Left forelimb (tissue), 1 donor: ENCODE measurements at places on chromosomes 1 and 21.

- no peak for DNase-seq
Measured at GRCh38 chr1:119364640-119365039, 3.9 kb upstream of the HAO2 start.

GRCh38 chr1:35854989-35855700 is 27.9 kb upstream of the AGO1 start:
- no peak for DNase-seq

- DNase-seq: no peak
Measured at GRCh38 chr1:165259236-165259635, 97.3 kb downstream of the LMX1A start.

- DNase-seq: no peak
Measured at GRCh38 chr1:51753969-51754368, 124.6 kb downstream of the NRDC start.

GRCh38 chr1:179871940-179872339 is 5.7 kb downstream of the TOR1AIP2 start:
- DNase-seq: no peak

GRCh38 chr1:165900576-165901380 is 73.4 kb downstream of the UCK2 start:
- no peak for DNase-seq

DNA sequence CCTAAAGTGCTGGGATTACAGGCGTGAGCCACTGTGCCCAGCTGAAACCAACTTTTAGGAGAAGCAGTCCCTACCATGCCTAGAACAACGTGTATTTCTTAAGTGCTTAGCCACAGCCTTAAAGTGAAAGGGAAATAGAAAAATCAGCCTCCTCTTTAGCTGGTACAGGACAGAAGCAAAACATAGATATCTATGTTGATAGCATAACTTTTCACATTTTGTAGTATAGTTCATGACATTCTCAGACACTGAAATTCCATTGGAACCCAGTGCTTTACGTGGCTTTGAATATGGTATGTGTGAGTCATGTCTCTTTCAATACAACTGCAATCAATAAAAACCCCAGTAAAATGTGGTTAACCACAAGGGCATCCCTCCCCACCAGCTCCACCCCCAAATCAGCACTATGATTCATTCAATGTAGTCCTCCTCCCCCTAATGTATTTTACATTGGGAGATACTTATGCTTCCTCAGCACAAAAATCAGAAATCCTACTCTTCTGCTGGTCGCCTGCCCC is 32.1 kb downstream of the TGFB2 start:
- no peak for DNase-seq

DNA sequence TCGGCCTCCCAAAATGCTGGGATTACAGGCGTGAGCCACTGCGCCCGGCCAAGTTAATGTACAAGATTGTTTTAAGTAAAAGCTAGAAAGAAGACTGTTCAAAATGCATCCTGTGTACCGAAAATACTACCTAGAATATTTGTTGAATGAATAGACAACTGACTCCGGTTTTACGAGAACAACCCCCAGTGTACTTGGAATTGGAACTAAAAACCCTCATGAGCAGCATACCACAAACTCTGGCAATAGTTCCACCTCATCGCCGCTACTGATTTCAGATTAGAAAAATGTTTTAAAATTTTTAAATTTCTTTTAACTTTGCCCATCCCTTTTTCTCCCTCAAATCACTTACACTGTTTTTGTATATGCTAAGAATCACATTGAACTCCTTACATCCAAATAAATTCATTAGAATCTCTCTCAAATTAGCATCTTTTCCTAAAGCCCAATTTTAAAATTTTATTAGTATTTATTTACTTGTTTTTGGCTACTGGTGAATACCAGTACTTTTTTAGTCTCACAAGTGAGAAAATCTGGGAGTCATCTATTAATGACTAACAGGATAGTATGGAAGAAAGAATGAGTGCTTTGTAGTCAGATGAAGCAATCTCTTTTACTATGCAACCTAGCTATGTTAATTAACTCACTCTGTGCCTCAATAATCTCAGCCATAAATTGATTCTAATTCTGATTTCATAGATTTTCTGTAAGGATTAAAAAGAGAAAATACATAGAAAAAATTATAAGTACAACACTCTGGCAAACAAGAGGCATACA is 95.1 kb downstream of the GPATCH2 start:
- DNase-seq: no peak

GRCh38 chr1:221117548-221117951 is 238.3 kb downstream of the HLX start:
- no peak for DNase-seq

DNA sequence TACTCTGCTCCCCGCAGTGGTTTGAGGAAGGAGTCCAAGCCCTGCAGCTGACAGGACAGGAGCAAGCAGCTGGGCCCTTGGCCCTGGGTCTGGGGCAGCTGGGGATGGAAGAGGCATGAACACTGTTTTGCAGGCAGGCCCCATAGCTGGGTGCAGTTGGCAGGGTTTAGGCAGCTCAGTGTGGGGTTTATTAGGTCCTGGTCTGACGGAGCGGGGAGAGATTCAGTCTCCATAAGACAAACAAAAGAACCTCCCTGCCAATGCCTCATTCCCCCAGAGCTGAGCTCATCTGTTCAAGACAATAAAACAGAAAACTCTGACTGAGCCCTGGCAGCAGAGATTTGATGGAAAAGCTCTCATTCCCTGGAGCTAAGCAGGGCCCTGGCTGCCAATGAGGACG is 37.3 kb downstream of the OLFML2B start:
- peak; percentile 84 for DNase-seq

DNA sequence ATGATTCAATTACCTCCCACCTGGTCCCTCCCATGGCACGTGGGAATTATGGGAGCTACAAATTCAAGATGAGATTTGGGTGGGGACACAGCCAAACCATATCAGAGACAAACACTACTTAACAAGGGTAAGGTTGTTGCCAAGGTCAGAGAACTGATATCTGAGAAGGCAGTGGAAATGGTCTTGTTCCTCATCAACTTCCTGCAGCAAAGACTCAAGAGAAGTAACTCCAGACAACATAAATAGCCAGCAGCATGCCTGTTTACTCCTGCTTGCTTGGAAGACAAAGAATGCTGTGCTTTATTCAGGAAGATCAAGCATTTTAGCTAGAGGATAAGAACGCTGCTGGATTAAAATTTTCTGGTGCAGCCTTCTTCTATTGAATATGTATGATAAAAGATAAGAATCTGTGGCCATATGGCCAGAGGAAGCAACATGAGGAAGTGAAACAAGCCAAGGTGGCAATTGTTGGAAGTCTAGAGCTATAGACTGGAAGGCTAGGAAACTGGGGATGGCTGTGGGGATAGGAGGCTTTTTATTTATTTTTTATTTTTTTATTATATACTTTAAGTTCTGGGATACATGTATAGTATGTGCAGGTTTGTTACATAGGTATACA is 36.4 kb downstream of the DDAH1 start:
- no peak for DNase-seq
